ENCODE measurements at places on chromosomes 4 and X.

- no peak for DNase-seq
Measured at GRCh38 chrX:70313503-70313902, 23.6 kb downstream of the KIF4A start.

DNA sequence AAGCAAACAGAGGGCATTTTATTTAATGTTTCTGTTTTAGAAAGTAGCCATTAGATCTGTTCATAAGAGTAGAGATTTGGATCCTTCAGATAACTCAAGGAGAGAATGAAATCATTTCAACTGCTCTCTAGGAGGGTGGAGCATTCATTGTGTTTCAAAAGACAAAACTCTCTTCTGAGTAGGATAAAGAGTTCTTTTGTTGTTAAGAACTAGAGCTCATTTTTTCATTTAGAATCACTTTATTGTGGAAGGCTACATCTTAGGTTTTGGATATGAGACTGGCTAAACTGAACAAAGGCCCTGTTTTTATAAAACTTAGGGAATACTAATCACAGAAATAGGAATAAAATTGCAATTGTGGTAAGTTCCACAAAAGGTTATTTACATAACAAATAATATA, 193.9 kb upstream of the PCDH10 start:
- no peak for DNase-seq

- DNase-seq: peak; percentile 44
Measured at GRCh38 chr4:17690898-17691297, 76.5 kb downstream of the MED28 start.

DNA sequence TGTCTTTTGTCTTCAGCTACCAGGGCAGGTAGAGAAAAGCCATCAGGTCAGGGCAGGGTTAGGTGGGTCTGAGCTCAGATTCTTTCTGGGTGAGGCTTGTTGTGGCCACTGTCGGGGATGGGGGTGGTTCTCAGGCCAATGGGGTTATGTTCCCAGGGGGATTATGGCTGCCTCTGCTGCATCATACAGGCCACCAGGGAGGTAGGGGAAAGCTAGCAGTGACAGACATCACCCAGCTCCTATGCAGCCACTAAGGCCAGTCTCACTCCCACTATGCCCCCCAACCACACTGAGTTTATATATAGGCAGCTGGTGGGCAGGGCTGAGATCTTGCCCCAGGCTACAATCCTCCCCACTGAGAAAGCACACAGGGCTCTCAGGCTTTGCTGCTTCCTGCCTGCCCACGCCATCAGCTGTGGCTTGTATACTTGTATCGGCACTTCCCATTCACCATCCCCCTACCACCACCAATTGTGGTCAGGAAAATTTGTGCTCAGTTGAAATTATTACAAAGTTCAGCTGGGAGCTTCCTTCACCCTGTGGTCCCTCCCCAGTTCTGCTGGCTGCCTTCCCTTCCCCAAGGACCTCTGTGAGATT, 72.6 kb upstream of the PTPN13 start:
- no peak for DNase-seq

DNA sequence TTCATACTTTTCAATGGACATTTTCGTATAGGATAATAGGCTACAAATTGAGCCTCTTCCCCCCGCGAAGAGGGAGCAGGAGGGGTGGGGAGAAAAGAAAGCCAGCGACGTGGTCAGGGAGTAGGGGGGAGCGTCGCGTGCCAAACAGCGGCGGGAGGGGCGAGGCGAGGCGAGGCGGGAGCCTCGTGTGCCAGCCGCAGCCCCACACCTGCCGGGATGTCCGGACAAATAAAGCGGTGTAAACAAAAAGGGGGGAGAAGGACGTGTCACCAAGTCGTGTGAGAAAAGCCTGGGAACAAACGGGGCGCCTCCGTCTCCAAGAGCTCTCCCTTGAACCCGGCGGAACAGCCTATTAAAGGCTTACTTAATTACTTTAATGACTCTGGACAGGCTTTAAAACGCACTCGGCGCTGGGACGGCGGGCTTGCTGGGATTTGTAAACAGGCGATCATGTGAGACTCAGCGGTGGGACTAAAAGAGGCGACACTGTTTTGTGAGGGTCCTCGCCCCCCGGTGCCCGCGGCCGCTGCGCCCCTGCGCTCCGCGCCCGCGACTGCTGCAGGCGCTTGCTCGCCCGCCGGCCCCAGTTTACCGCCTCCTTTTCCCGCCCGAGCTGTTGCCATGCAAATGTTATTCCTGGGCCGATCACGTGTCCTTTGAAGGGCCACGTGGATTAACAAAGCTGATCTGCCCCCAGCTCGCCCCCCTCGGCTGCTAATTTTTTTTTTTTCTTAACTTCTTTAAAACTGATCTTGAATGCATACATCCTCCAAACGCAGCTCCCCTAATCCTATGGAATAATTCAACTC, at the start of gene HELT:
Gene HELT (plus strand): TSS at position 527 of the 809 bp plus-strand sequence. CDS start 439 bp downstream, outside the sequence.
- no peak for DNase-seq

GRCh38 chr4:128347175-128347868, 59.7 kb upstream of the PGRMC2 start:
- no peak for DNase-seq

DNA sequence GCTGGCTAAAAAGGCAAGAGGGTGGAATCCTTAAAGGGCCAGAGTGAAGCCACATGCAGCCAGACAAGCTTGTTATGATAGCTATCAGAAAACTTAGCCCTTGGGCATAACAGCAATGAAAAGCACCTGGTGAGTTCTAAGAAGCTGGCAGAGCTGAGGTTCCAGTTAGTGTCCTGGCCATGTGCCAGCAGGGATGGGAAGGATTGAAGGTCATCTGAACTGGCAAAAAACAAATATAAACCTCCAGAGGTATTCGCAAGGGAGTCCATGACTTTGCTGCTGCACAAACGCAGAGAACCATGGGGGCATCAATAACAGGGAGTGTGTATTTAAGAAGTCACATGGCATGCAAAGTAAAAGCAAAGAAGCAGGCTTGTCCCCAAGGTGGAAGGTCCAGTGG, 208.9 kb downstream of the FAM47A start:
- DNase-seq: no peak

DNA sequence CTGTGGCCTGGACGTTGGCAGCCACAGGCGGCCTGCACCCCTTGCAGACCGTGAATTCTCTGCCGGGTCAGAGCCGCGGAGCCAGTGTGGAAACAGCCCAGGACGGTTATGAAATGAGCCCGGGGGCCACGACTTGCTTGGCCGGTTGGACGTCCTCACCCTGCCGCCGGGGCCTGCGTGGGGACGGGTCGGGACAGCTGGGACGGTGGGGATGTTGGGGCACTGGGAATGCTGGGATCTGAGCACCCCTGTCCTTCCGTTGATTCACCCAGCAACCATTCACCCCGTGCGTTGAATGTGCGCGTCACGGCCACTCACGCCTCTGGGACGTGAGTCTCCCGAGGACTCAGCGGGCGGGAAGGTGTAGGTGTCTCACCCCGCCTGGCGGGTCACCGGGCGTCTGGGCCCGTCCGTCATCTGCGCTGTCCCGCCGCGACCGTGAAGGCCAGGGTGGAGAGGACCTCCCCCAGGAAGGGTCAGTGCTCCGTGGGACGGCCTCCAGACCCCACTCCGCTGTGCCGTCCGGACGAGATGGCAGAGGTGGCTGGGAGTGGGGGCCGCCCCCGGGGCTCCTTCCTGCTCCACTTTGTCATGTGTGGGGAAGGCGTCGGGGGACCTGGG, 4.5 kb upstream of the PLCXD1 start:
- DNase-seq: peak; percentile 91

DNA sequence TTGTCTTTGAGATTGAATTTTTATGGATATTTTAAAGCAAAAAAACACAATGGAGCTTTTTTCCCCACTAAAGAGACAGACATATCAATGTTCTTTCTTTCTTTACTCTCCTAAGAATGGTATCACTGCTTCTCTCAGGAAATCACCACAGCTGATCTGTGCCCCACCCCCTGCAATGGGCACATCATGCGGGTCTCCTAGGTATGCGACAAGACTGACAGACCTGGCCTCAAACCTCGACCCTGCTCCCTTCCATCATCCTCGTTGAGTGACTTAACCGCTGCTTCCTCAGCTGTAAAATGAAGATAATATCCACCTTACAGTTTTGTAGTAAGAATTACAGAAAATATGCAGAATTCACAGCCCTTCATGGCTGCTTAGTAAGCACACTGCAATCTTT, 58.3 kb downstream of the LEF1 start:
- DNase-seq: no peak

DNA sequence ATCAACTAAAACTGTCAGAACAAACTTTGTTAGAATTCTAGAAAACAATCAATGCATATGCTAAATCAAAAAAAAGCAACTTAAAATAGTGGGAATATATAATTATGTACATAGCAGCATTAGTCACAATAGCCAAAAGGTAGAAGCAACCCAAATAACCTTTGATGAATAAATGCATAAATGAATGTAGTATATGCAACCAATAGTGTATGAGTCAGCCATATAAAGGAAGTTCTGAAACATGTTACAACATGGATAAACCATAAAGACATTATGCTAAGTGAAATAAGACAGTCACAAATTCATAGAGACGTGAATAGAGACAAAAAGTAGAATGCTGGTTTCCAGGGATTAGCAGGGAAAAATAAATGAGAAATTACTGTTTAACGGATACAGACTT, 762.8 kb upstream of the INTU start:
- peak; percentile 81 for DNase-seq

Data from epithelial cell of esophagus (primary cell).